ENCODE measurements at places on chromosomes 2 and 18. TPM values are rescaled to one million over a fixed set of nuclear protein-coding genes. Genes with fewer than 3 reads are reported as not detected.

The INPP5D gene
- 152 TPM for total RNA-seq

The PAIP2B gene
- total RNA-seq, result 1.1 TPM

The GKN2 gene
- total RNA-seq, result not detected

The SCG2 gene
- 0.12 TPM for total RNA-seq

The MTIF2 gene
- total RNA-seq, result 27.7 TPM

The DAW1 gene
- not detected for total RNA-seq

The GRP gene
- total RNA-seq, result not detected

DNA sequence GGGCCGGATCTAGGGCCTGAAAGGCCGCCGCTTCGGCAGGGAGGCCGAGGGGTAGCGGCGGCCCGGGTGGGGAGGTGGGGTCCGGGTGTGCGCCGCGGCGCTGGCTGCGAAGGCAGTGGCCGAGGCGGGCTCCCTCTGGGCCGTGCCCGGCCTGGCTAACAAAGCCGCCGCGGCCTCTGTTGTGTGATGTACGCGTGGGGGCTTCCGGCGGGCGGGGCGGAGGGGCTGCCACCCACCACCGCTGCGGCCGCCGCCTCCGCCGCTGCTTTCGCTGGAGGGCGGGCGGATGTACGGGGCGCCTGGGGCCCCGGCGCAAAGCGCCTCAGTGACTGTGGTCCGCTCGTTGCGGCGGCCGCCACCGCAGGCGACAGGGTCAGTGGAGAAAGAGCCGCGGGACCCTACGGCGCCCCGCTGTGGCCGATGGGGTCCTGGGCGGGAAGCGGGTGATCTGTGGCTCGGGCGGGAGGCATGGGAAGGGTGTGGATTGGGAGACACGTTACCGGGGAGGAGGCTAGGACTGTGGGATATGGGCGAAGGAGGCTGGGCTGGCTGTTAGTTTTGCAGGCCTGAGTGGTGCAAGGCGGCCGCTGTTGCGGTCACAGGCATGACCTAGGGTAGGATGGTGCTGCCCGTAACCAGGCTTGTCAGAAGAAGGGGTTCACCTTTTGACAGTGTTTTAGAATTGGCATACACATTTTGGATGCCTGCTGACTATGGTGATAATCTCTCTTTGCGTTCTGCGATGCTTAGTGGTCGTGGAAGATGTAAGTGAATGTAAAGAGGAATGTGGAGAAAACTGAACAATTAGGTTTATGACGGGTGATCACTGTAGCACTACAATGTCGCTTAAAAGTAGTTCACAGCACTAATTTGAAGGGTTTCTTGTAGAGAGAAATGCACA lies 662 bp downstream of the BZW1 start:
- peak; percentile 79 for DNase-seq
- H3K27ac ChIP-seq, result peak overlapping the region; percentile 98
- H3K4me1 ChIP-seq, result peaks cover 53% of the 10 kb centered on the region

DNA sequence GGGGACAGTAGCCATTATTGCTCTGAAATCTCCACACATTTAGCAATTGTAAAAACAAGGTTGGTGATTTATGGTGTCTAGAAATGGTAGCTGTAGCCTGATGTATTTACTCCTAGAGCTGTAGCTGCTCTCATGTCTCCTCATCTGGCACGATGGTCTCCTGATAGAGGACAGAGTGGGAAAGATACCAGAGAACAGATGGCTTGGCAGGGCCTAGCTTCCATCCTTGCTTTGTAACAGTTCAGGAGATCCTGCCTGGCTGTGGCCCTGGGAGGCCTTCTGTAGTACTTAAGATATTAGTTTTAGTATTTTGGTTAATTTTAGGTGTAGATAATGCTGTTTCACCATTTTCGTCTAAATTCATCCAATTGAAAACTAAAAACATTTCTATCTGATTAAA lies 6.7 kb downstream of the ATG16L1 start:
- no peak overlapping the region for H3K27ac ChIP-seq
- DNase-seq, result no peak
- no peak overlapping the region for H3K4me3 ChIP-seq
- H3K4me1 ChIP-seq, result peaks cover 79% of the 10 kb centered on the region
- H3K36me3 ChIP-seq, result peaks cover 73% of the 10 kb centered on the region

- no peak overlapping the region for H3K27ac ChIP-seq
- H3K4me3 ChIP-seq, result no peak overlapping the region
- no peaks in the 10 kb centered on the region for H3K27me3 ChIP-seq
- DNase-seq, result no peak
Measured at GRCh38 chr18:39434223-39434920, 1868.8 kb upstream of the CELF4 start.

- H3K4me3 ChIP-seq, result no peak overlapping the region
- H3K36me3 ChIP-seq, result peaks cover 20% of the 10 kb centered on the region
- no peak for DNase-seq
- no peaks in the 10 kb centered on the region for H3K27me3 ChIP-seq
Measured at GRCh38 chr2:15486770-15487169, 74.4 kb downstream of the NBAS start.
